ENCODE measurements at places on chromosomes 12 and 14. TPM values are rescaled to one million over a fixed set of nuclear protein-coding genes. Genes with fewer than 3 reads are reported as not detected.
A peak's percentile ranks its signal among the peaks of the same experiment; 100 is the strongest.

DNA sequence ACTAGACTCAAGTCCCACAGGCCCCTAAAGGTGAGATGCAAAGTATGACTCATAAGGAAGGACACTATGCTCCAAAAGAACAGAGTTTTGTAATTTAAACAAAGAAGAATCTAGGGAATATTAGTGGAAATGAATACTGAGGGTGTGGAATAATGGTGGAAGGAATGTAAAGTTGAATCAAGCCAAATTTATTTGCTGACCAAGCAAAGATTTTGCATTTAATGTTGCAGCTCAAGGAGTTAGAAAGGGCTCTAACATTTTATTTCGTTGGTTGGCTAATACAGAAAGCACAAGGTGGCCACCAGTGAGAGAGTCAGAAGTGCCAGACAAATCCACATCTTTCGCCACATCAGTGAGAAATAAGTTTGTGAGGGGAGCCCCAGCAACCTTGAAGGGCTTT is 550.3 kb downstream of the FOXG1 start:
- H3K36me3 ChIP-seq, result no peaks in the 10 kb centered on the region
- H3K4me1 ChIP-seq, result no peaks in the 10 kb centered on the region
- H3K4me3 ChIP-seq, result no peak overlapping the region
- no peaks in the 10 kb centered on the region for H3K27me3 ChIP-seq

HOXC6 gene
- total RNA-seq, result not detected

DNA sequence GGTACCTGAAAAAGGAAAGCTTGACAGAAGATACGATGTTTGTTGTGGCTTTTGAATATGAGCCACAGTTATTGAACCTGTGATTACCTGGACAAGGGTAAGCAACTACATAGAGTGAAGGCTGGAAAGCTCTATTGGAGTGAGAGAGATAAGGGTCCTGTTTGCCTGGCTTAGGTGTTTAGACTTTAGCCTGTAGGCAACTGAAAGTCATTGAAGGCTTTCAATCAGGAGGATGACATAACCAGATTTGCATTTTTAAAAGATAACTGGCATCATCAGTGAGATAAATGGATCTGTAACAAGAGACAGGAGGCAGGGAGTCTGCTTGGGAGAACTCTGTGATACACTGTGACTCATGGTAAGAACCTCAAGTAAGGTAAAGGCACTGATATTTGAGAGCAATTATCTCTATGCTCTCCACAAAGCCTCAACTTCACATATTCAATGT is 128.9 kb upstream of the SOX5 start:
- no peak for DNase-seq
- H3K4me1 ChIP-seq, result no peaks in the 10 kb centered on the region
- H3K27me3 ChIP-seq, result no peaks in the 10 kb centered on the region
- H3K4me3 ChIP-seq, result no peak overlapping the region

GRCh38 chr12:79420146-79420618 is 270.6 kb downstream of the PAWR start:
- no peaks in the 10 kb centered on the region for H3K27me3 ChIP-seq
- DNase-seq, result no peak
- H3K27ac ChIP-seq, result peak overlapping the region; percentile 21
- no peaks in the 10 kb centered on the region for H3K36me3 ChIP-seq

- H3K27me3 ChIP-seq, result no peaks in the 10 kb centered on the region
- H3K4me3 ChIP-seq, result no peak overlapping the region
Observed at GRCh38 chr14:91405724-91406435, 11.7 kb downstream of the CCDC88C start.

TAS2R13 gene
- total RNA-seq, result 6.7 TPM

SAMD4A gene
- 19.6 TPM for total RNA-seq

GRCh38 chr12:111471236-111471635 is 65.5 kb downstream of the SH2B3 start:
- no peaks in the 10 kb centered on the region for H3K27me3 ChIP-seq
- no peak overlapping the region for H3K27ac ChIP-seq
- no peak overlapping the region for H3K4me3 ChIP-seq
- H3K4me1 ChIP-seq, result no peaks in the 10 kb centered on the region
- no peak for DNase-seq

DNA sequence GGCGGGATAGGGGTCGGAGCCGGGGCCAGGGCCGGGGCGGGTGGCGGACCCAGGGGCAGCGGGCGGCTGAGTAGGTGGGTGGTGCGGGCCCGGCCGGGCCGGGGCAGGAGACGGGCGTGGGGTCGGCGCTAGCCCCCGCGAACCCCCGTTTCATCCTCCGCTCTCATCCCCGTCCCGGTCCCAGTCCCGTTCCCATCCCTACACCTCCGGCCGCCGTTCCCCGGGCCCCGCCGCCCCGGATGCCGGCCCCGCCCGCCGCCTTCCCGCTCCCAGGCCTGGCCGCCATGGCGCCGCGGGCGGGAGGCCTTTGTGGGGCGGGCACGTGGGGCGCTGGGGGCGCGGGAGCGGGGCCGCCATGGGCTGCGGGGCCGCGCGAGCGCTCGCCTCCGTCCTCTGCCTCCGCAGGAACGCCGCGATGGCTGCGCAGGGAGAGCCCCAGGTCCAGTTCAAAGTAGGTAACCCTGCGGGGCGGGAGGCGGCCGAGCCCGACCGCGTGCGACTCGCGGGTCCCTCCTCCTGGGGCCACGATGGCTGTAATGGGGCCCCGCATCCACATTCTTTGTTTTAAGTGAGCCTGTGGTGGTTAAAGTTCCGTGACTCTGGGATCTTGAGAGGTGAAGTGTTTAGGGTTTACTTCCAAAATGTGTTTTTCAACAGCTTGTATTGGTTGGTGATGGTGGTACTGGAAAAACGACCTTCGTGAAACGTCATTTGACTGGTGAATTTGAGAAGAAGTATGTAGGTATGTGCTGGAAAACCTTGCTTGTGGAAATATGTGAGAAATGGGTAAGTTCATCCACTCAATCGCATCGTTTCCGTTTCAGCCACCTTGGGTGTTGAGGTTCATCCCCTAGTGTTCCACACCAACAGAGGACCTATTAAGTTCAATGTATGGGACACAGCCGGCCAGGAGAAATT is 572 bp downstream of the RAN start:
- H3K27me3 ChIP-seq, result no peaks in the 10 kb centered on the region
- peak overlapping the region; percentile 93 for H3K4me3 ChIP-seq
- peaks cover 20% of the 10 kb centered on the region for H3K4me1 ChIP-seq
- H3K36me3 ChIP-seq, result peaks cover 41% of the 10 kb centered on the region
- peak; percentile 38 for DNase-seq

NANOG gene
- not detected for total RNA-seq

- no peaks in the 10 kb centered on the region for H3K27me3 ChIP-seq
- H3K36me3 ChIP-seq, result peaks cover 28% of the 10 kb centered on the region
- no peak overlapping the region for H3K4me3 ChIP-seq
- H3K27ac ChIP-seq, result peak overlapping the region; percentile 10
Observed at GRCh38 chr12:108842361-108842760, 15.0 kb downstream of the SSH1 start.

GRCh38 chr12:12081836-12082497 is 11.2 kb downstream of the BCL2L14 start:
- no peaks in the 10 kb centered on the region for H3K27me3 ChIP-seq
- peak overlapping the region; percentile 36 for H3K27ac ChIP-seq
- H3K4me1 ChIP-seq, result peaks cover 10% of the 10 kb centered on the region
- no peaks in the 10 kb centered on the region for H3K36me3 ChIP-seq
- no peak overlapping the region for H3K4me3 ChIP-seq

DNA sequence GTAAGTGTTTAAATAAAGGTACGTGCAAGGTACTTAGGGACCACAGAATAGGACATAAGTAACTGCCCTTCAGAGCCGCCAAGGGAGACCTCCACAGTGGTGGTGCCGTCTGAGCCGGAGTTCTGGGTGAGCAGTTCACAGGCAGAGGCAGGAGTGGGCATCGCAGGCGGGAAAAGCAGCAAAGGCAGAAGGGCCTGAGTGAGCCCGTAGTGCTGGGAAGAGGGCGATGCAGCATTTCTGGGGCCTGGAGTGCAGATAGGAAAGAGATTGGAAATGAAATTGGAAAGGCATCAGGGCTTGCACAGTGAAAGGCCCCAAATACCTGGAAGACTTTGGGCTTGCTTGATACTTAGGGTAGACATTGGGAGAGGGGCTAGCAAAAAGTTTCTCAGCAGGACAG is 32.9 kb downstream of the EVL start:
- peaks cover under 1% of the 10 kb centered on the region for H3K4me1 ChIP-seq
- H3K27ac ChIP-seq, result peak overlapping the region; percentile 14
- H3K27me3 ChIP-seq, result no peaks in the 10 kb centered on the region
- no peak overlapping the region for H3K4me3 ChIP-seq

DNA sequence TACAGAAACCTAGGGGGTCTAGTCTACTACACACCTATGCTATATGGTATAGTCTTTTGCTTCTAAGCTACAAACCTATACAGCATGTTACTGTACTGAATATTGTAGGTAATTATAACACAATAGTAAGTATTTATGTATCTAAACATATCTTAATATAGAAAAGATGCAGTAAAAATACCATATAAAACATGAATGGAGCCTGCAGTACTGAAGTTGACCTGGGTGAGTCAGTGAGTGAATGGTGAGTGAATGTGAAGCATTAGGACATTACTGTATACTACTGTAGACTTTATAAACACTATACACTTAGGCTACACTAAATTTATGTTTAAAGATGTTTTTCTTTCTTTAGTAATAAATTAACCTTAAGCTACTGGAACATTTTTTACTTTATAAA is 13.1 kb upstream of the ABCD2 start:
- H3K27me3 ChIP-seq, result no peaks in the 10 kb centered on the region
- no peak overlapping the region for H3K27ac ChIP-seq
- no peak overlapping the region for H3K4me3 ChIP-seq
- no peak for DNase-seq
- H3K4me1 ChIP-seq, result no peaks in the 10 kb centered on the region

DNA sequence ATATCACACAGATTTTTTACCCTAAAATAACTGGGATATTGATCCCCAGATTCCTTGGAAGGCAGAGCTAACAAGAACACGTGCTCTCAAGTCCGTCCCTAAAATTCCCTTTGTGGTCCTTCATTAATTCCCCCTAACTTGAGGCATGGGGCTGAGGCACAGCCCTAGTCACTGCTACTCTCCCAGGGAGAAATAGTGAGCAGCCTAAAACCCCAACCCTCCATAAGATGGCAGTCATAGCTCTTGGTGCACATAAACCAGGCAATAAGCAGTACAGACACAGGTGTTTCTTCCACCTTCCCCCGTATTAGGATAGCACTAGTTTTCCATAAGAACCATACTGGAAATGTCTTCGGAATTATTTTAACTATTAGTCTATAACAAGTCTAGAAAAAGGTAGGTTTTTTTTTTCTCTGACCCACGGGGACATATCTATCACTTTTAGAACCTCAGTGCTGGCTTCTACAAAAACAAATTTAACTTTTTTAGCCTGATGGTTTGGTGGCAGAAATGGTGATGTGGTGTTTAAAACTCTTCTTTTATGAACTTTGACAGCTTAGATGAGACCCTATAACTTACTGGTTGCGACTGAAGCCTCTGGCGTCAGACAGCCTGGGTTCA is 3.1 kb upstream of the ARHGEF40 start:
- no peaks in the 10 kb centered on the region for H3K36me3 ChIP-seq
- no peak overlapping the region for H3K27ac ChIP-seq
- H3K4me1 ChIP-seq, result peaks cover 42% of the 10 kb centered on the region

GRCh38 chr12:6792522-6793201 is 3.3 kb downstream of the CD4 start:
- H3K4me1 ChIP-seq, result peaks cover 6% of the 10 kb centered on the region
- no peak for DNase-seq
- no peaks in the 10 kb centered on the region for H3K27me3 ChIP-seq
- H3K4me3 ChIP-seq, result no peak overlapping the region

GPR84 gene
- not detected for total RNA-seq

C12orf54 gene
- total RNA-seq, result 1.7 TPM

CYP27B1 gene
- 3.1 TPM for total RNA-seq

SLC6A13 gene
- not detected for total RNA-seq

DNA sequence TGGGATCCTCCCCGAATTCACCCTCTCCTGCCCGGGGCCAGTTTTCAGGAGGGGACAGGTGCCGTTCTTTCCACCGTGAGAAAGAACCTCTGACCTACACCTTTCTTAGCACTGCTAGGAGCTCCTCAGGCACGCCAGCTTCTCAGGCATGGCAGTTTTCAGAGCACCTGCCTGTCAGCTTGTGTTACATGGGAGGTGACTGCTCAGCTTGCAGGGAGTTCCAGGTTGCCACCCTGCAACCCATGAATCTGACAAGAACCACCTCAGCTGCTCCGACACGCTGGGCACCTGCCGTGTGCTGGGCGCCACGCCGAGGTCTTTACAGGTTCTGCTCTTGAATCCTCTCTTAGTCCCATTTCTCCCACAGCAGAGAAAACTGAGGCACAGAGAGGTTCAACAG is 12.9 kb downstream of the BRI3BP start:
- H3K36me3 ChIP-seq, result no peaks in the 10 kb centered on the region
- no peaks in the 10 kb centered on the region for H3K4me1 ChIP-seq
- H3K27ac ChIP-seq, result no peak overlapping the region
- DNase-seq, result no peak
- no peaks in the 10 kb centered on the region for H3K27me3 ChIP-seq

DNA sequence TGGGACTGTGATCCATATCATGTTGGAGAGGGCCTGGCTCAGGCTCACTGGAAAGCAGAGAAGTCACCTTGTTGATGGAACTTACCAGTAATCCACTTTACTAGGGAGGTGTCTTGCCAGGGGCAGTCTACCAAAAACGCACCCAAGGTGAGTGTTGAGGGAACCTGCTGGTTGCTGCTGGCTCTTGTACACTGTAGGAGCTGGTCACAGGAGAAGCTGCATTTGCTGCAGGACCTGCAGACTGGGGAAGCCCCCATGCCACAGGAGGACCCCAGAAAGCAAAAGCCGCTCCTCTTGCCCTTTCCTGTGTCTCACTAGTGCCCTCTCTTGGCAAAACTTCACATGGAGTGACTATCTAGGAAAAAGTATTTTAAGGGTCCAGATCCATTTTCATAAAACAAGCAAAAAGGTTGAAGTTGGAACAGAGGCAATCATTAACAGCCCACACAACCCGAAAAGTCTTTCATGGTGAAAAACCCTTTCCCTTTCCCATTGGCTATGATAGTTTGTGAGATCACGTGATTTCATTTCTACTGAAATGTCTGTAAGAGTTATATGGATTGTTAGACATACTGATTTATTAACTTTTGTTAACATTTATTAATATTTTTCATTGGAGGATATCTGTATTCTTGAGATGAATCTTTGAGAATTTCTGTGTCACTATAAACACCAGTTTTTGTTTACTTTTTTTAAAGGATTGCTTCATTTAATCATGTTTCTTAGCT is 59.2 kb downstream of the RASSF8 start:
- no peaks in the 10 kb centered on the region for H3K4me1 ChIP-seq
- DNase-seq, result no peak
- H3K4me3 ChIP-seq, result no peak overlapping the region

NCOR2 gene
- total RNA-seq, result 61.7 TPM

DNA sequence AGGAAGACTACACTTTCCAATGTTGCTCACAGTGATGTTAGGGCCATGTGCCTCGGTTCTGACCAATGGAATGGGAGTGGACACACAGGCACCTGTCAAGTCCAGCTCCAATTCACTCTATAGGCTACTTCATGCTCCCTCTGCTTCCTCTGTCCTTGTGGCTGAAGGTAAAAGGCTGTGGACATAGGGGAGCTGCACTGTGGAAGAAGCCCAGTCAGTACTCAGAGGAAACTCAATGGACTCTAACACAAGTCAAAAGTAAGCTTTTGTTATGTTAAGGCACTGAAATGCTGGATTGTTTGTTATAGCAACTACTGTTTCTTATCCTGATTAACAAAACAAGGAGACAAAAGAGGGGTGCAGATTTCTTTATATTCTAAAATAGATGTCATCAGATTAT is 278.2 kb downstream of the BCL11B start:
- no peaks in the 10 kb centered on the region for H3K36me3 ChIP-seq
- H3K4me1 ChIP-seq, result no peaks in the 10 kb centered on the region
- DNase-seq, result no peak
- no peak overlapping the region for H3K4me3 ChIP-seq

PIANP gene
- not detected for total RNA-seq
